Sigmoid colon (tissue), 7 donors: ENCODE measurements at places on chromosomes 11 and 22. TPM values are rescaled to one million over a fixed set of nuclear protein-coding genes. Genes with fewer than 3 reads are reported as not detected.
A peak's percentile ranks its signal among the peaks of the same experiment; 100 is the strongest.

DNA sequence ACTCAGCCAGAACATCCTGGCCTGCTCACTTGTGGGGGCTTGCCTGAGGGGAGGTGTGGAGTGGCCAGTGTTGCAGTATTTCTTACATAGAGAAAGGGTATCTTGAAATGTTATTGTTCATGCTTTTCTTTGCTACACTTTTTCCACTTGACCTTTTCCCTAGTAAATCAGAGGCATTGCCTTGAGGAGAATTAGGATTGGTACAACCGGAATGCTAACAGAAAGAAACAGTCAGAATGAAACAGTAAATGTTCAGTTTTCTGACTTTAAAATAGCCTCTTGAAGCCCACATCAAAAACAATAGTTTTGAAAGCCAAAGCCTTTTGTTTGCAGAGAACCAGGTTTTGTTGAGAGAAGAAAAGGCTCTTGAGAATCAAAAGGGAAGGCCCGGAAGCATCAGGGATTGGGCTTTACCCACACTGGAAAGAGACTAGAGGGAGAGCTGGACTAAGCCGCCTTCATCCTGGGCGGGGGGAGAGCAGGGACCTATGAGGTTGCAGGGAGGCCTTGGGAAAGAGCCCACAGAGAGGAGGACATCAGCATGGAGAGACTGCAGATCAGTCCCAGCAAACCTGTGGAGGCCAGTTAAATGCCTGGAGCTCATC is 12.4 kb downstream of the ADM start:
- no peak overlapping the region for H3K4me3 ChIP-seq
- H3K36me3 ChIP-seq, result no peaks in the 10 kb centered on the region
- peak overlapping the region; percentile 35 for H3K27ac ChIP-seq
- no peaks in the 10 kb centered on the region for H3K4me1 ChIP-seq
- DNase-seq, result no peak

CDHR5 gene
- total RNA-seq, result not detected

GRCh38 chr11:57638811-57639320 is 10.8 kb downstream of the YPEL4 start:
- no peaks in the 10 kb centered on the region for H3K36me3 ChIP-seq
- DNase-seq, result no peak
- no peaks in the 10 kb centered on the region for H3K27me3 ChIP-seq
- H3K27ac ChIP-seq, result peak overlapping the region; percentile 79
- H3K4me3 ChIP-seq, result peak overlapping the region; percentile 61

PGA5 gene
- not detected for total RNA-seq

C1QTNF6 gene
- 5.5 TPM for total RNA-seq

GRCh38 chr22:19723232-19723982 is at the start of gene GP1BB:
Gene GP1BB (plus strand): TSS chr22:19723539. CDS start chr22:19723570, 31 bp downstream.
- no peak for DNase-seq
- H3K27ac ChIP-seq, result no peak within 1 kb of the TSS
- peaks cover 20% of the 10 kb centered on the region for H3K4me1 ChIP-seq
- peaks cover 12% of the 10 kb centered on the region for H3K27me3 ChIP-seq
- peaks cover 14% of the 10 kb centered on the region for H3K36me3 ChIP-seq

GRCh38 chr11:64092111-64092760 is 56.5 kb downstream of the FLRT1 start:
- no peaks in the 10 kb centered on the region for H3K36me3 ChIP-seq
- no peak overlapping the region for H3K27ac ChIP-seq
- H3K4me3 ChIP-seq, result no peak overlapping the region
- no peak for DNase-seq
- peaks cover 79% of the 10 kb centered on the region for H3K4me1 ChIP-seq

GRCh38 chr11:133254601-133255000 is 277.7 kb downstream of the OPCML start:
- no peaks in the 10 kb centered on the region for H3K4me1 ChIP-seq
- no peak overlapping the region for H3K4me3 ChIP-seq
- no peaks in the 10 kb centered on the region for H3K27me3 ChIP-seq
- DNase-seq, result no peak
- H3K36me3 ChIP-seq, result no peaks in the 10 kb centered on the region

GRCh38 chr11:106540001-106540400 is 462.5 kb downstream of the AASDHPPT start:
- no peak for DNase-seq
- no peaks in the 10 kb centered on the region for H3K27me3 ChIP-seq
- H3K27ac ChIP-seq, result no peak overlapping the region

GRCh38 chr22:44615602-44616180 is 86.3 kb upstream of the PRR5 start:
- no peak for DNase-seq
- no peak overlapping the region for H3K4me3 ChIP-seq
- no peaks in the 10 kb centered on the region for H3K36me3 ChIP-seq
- no peak overlapping the region for H3K27ac ChIP-seq
